ENCODE measurements at places on chromosomes 2 and 18. TPM values are rescaled to one million over a fixed set of nuclear protein-coding genes. Genes with fewer than 3 reads are reported as not detected.

- no peak for DNase-seq
- H3K36me3 ChIP-seq, result no peaks in the 10 kb centered on the region
- H3K27ac ChIP-seq, result no peak overlapping the region
These were observed 7.1 kb downstream of the NEURL3 start for GRCh38 chr2:96498021-96498431.

The AQP12B gene
- 10.6 TPM for polyA plus RNA-seq

DNA sequence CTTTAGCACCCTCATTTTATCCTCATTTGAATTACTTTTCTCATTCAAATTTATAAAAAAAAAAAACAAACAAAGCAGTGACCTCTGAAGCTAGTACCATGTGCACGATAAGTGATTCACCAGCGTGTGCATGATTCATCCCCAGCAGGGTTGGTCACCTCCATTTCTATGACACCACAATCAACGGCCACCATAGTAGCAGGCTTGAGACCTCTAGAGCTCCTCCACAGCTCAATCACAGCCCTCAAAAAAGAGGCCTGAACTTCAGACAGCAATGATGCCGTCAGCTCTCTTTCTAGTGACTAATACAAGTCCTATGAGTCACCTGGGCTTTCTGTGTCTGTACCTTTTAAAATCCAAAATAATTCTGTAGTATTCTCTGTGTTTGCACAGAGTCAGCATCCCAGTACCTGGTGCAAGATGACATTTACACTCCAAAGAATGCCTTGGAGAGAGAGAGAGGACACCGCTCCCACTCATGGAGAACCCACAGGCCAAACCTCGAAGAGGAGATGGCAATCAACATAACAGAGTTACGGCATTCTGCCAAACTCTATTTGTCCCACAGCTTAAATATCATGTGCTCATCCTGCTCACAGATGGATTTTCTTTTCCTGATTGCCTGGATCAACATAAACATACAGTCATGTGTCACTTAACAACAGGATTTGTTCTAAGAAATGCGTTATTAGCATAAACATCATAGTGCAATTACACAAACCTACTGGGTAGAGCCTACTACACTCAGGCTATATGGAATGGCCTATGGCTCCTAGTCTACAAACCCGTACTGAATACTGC, 58.7 kb downstream of the L3MBTL4 start:
- no peak overlapping the region for H3K27ac ChIP-seq
- H3K27me3 ChIP-seq, result no peaks in the 10 kb centered on the region
- no peak for DNase-seq
- no peaks in the 10 kb centered on the region for H3K4me1 ChIP-seq
- no peaks in the 10 kb centered on the region for H3K36me3 ChIP-seq

The CFC1 gene
- 3.7 TPM for polyA plus RNA-seq

The TMEM163 gene
- 0.39 TPM for polyA plus RNA-seq

GRCh38 chr18:37711766-37712505, 146.3 kb upstream of the CELF4 start:
- no peak overlapping the region for H3K27ac ChIP-seq
- H3K4me3 ChIP-seq, result no peak overlapping the region
- H3K4me1 ChIP-seq, result peaks cover 5% of the 10 kb centered on the region
- H3K27me3 ChIP-seq, result no peaks in the 10 kb centered on the region
- H3K36me3 ChIP-seq, result no peaks in the 10 kb centered on the region

- H3K4me1 ChIP-seq, result no peaks in the 10 kb centered on the region
- no peaks in the 10 kb centered on the region for H3K36me3 ChIP-seq
- H3K4me3 ChIP-seq, result no peak overlapping the region
- H3K27ac ChIP-seq, result no peak overlapping the region
- DNase-seq, result no peak
These were observed 18.6 kb upstream of the ZC3H15 start for GRCh38 chr2:186467421-186467820.

The RPE gene
- 41.0 TPM for polyA plus RNA-seq

DNA sequence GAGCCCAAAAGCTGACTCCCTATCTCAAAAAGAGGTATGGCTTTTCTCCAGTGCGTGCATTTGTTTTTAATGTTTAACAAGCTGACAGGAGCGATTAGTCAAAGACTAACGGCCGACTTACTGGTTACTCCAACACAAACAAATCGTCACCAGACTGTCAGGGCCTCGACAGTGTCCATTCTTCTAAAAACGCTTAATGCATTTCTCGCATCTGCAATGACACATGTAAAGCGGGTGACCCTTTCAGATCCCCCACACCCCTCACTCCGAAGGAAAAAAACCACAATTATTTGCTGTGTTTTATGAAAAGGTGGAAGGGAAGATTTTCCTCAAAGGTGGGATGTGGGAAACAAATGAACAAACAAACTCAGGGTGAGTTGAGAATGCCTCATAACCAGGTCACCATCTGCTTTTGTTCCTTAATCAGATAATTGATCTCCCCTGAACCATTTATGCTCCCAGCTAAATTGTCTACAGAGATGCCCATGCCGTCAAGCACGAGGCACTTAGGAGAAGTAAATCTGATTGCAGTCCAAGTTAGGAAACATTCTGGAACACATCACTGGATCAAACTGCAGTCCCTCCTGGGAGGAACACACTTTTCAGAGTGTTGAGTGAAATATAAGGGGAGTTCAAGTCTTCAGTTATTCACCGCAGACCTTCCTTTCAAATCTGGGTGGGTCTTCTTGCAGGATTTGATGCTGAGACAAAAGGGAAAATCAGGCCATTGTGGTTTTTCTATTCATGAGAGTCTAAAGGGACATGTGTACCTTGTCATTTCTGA, 340.8 kb downstream of the CMPK2 start:
- no peak for DNase-seq
- H3K27me3 ChIP-seq, result no peaks in the 10 kb centered on the region
- H3K36me3 ChIP-seq, result no peaks in the 10 kb centered on the region
- no peak overlapping the region for H3K27ac ChIP-seq
- no peak overlapping the region for H3K4me3 ChIP-seq

The MARCO gene
- 0.18 TPM for polyA plus RNA-seq

The NTSR2 gene
- not detected for polyA plus RNA-seq

The KIF5C gene
- 16.0 TPM for polyA plus RNA-seq

GRCh38 chr2:213766062-213766461, 481.8 kb downstream of the SPAG16 start:
- no peak overlapping the region for H3K4me3 ChIP-seq
- H3K27me3 ChIP-seq, result no peaks in the 10 kb centered on the region
- no peak for DNase-seq
- no peak overlapping the region for H3K27ac ChIP-seq
- H3K36me3 ChIP-seq, result no peaks in the 10 kb centered on the region
- no peaks in the 10 kb centered on the region for H3K4me1 ChIP-seq

GRCh38 chr2:29834624-29835023, 86.8 kb downstream of the ALK start:
- no peaks in the 10 kb centered on the region for H3K4me1 ChIP-seq
- H3K27ac ChIP-seq, result no peak overlapping the region
- DNase-seq, result no peak
- H3K4me3 ChIP-seq, result no peak overlapping the region
- no peaks in the 10 kb centered on the region for H3K27me3 ChIP-seq

DNA sequence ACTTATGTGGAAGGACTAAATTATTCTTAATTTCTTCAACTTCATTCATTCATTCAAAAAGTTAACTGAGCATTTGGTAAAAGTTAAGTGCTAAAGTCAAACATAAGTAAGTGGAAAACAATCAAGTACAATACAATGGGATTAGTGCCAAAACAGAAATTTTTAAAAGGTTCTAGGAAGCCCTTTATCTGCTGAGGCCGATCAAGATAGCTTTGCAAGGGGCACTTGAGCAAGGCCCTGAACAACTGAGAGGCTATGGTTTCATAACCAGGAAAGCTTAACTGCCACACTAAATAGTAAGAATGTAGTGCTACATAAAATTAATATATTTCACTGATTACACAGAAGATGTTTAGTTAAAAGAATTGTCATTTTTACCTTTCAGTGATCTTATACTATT, 76.5 kb downstream of the NOL10 start:
- peaks cover 4% of the 10 kb centered on the region for H3K36me3 ChIP-seq
- H3K27me3 ChIP-seq, result no peaks in the 10 kb centered on the region
- peaks cover 8% of the 10 kb centered on the region for H3K4me1 ChIP-seq
- no peak for DNase-seq

The CLEC4F gene
- 2.9 TPM for polyA plus RNA-seq

The REEP1 gene
- polyA plus RNA-seq, result 36.9 TPM

DNA sequence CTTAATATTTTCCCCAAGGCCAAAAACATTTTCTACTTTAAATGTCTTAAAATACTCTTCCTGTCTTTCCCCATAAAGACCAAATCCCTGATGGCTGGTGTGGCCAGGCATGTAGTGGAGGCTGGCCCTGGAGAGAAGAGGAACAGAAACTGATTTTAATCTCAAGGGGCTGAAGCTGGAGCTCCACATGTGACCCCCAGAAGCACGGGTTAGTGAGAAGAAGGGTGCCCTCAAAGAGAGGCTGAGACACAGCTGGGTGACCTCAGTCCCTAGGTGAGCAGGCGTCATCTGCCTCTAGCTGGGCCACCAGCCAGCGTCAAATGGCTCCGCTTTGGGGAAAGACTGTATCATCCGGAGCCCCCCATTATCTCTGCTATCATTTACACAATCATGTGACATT, 19.3 kb upstream of the TMEM18 start:
- H3K4me1 ChIP-seq, result no peaks in the 10 kb centered on the region
- no peaks in the 10 kb centered on the region for H3K36me3 ChIP-seq
- peaks cover 6% of the 10 kb centered on the region for H3K27me3 ChIP-seq
- DNase-seq, result no peak
- no peak overlapping the region for H3K27ac ChIP-seq

DNA sequence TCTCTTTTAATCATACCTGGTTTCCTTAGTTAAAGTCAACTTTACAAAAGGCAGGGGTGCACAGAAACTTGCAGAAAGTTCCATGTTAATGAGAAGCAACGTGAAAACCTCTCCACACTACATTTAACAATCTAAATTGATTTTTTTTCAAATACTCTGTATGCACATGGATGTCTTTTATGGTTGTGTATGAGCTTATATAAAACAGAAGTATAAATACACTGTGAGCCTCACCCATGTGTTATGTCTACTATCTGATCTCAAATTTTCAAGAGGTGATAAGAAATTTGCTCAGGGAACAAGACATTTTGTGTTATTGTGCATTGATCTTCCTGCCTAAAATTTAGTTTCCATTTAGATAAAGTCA, 617.6 kb downstream of the ADCYAP1 start:
- no peak for DNase-seq
- H3K4me3 ChIP-seq, result no peak overlapping the region
- no peak overlapping the region for H3K27ac ChIP-seq
- H3K36me3 ChIP-seq, result no peaks in the 10 kb centered on the region
- no peaks in the 10 kb centered on the region for H3K27me3 ChIP-seq

DNA sequence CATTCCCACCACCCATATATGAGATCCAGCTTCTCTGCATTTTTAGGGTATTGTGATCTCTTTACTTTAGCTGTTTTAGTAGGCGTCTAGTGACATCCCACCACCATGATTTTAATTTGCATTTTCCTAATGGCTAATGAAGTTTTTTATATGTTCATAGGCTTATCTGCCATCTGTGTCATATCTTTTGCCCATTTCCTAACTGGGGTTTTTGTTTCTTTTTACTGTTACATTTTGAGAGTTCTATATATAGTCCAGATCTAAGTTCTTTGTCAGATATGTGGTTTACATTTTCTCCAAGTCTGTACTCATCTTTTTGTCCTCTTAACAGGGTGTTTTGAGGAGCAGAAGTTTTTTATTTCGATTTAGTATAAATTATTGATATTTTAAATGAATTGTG, 39.6 kb downstream of the PTPN2 start:
- H3K36me3 ChIP-seq, result peaks cover 3% of the 10 kb centered on the region
- no peak for DNase-seq
- H3K4me1 ChIP-seq, result no peaks in the 10 kb centered on the region
- H3K27me3 ChIP-seq, result no peaks in the 10 kb centered on the region

DNA sequence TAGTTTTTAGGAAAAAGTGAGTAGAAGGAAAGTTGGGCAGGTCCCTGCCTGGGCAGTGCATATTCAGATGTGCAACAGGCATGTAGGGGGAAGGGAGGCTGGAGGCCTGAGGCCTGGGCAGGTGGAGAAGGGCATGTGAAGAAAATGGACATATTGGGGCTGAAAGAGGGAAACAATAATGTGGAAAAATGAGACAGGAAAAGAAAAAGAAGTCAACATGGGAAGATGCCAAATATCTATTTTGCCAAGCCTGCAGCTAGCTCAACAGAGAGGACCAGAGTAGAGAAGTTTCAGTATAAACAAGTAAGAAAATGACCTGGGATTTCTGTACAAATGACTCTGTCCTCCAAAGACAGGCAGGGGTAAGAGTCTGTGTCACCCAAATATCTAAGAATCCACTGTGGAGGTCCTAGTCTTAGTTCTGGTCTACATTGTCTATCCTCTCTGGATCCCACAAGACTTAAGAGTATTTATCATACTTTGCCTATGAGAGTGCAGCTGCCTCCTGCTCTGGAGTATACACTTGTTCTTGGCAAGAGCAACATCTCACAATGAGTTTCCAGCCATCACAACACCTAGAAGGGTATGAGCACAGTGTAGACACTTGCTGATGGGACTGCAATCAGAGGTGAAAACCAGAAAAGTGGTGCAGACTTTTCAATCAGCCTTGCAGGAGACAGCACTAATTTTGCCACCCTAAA, 80.2 kb downstream of the CLHC1 start:
- H3K27me3 ChIP-seq, result no peaks in the 10 kb centered on the region
- H3K27ac ChIP-seq, result no peak overlapping the region
- no peak for DNase-seq
- H3K4me3 ChIP-seq, result no peak overlapping the region

DNA sequence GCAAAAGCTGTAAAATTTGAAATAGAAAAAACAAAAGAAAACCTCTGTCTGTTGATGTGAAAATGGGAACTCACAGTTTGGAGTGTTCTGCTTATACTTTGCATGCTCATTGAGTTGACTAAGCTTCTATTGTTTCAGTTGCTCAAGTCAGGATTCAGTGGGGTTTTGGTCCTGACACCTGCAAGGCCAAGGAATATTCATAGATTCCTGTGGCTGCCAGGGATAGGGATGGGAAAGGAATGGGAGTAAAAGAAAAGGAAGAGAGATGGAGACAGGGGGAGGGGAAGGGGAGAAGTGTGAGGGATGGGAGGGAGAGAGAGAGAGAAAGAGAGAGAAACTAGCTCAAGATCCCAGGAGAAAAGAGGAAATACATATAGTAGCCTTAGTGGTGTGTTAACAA, 1.3 kb downstream of the CPS1 start:
- H3K4me1 ChIP-seq, result peaks cover 41% of the 10 kb centered on the region
- H3K27ac ChIP-seq, result peak overlapping the region; percentile 41
- DNase-seq, result no peak
- H3K4me3 ChIP-seq, result no peak overlapping the region
- H3K36me3 ChIP-seq, result peaks cover 15% of the 10 kb centered on the region

The DTYMK gene
- 25.5 TPM for polyA plus RNA-seq

All from large intestine (tissue), 12 donors.